ENCODE measurements at places on chromosomes 1 and 21. TPM values are rescaled to one million over a fixed set of nuclear protein-coding genes. Genes with fewer than 3 reads are reported as not detected.

DNA sequence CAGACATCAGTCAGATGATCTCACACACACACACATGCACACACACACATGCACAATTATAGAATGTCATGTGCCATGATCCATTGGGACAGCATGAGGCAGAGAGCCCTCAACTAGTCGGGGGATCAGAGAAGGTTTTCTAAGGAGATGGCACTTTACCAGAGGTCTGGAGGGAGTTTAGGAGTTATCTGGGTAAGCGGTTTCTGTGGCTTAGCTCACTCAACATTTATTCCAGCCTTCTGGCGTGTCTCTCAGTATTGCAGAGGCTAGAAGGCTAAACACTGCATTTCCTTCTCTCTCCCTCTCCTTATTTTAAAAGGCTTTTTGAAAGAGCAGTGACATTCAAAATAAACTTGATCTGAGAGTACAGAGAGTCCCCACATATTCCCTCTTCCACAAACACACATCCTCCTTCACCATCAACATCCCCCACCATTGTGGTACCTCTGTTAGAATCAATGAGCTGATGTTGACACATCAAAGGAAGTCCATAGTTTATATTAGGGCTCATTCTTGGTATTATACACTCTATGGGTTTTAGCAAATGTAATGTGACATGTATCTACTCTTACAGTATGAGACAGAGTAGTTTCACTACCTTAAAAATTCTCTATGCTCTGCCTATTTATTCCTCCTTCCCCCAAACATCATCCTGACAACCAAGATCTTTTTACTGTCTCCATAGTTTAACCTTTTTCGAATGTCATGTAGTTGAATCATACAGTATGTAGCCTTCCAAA, 9.0 kb upstream of the PLA2G2A start:
- H3K27ac ChIP-seq = peak overlapping the region; percentile 99
- peaks cover 18% of the 10 kb centered on the region for H3K36me3 ChIP-seq
- DNase-seq = no peak
- H3K27me3 ChIP-seq = no peaks in the 10 kb centered on the region
- no peak overlapping the region for H3K4me3 ChIP-seq

DNA sequence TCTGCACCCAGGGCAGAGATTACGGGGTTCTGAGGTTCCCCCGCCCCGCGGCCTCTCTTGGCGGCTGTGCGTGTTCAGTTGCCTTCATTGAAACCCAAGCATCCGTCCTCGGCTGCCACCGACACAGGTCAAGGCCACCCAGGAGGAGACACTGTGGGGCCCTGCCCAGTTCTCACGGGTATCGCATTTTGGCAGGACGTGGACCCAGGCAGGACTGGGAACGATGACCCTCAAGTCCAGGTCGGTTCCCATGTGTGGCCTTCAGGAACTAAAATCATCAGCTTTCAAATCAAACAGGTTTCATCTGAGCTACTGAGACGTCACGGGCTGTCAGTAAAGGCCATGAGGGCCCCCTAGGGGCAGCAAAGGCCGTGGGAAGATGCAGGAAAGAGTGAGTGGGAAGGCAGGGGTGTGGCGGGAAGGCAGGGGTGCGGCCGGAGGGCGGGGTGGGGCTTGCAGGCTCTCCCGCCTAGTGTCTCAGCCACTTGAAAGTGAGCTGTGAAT, 7.0 kb upstream of the C1orf174 start:
- no peak overlapping the region for H3K27ac ChIP-seq
- H3K36me3 ChIP-seq = peaks cover 2% of the 10 kb centered on the region
- no peak overlapping the region for H3K4me3 ChIP-seq
- DNase-seq = no peak
- H3K4me1 ChIP-seq = peaks cover 10% of the 10 kb centered on the region

GRCh38 chr1:6099297-6099696, 53.6 kb downstream of the KCNAB2 start:
- no peaks in the 10 kb centered on the region for H3K27me3 ChIP-seq
- H3K4me1 ChIP-seq = no peaks in the 10 kb centered on the region
- H3K36me3 ChIP-seq = no peaks in the 10 kb centered on the region
- DNase-seq = peak; percentile 10
- no peak overlapping the region for H3K4me3 ChIP-seq

- no peaks in the 10 kb centered on the region for H3K36me3 ChIP-seq
- no peaks in the 10 kb centered on the region for H3K27me3 ChIP-seq
- no peak overlapping the region for H3K4me3 ChIP-seq
Observed at GRCh38 chr1:182169203-182169602, 107.7 kb upstream of the ZNF648 start.

GRCh38 chr21:21384977-21385376, 386.8 kb downstream of the NCAM2 start:
- no peaks in the 10 kb centered on the region for H3K36me3 ChIP-seq
- no peaks in the 10 kb centered on the region for H3K4me1 ChIP-seq

- no peaks in the 10 kb centered on the region for H3K27me3 ChIP-seq
- DNase-seq = no peak
- no peaks in the 10 kb centered on the region for H3K36me3 ChIP-seq
- H3K27ac ChIP-seq = peak overlapping the region; percentile 42
Observed at GRCh38 chr1:39165049-39165448, 39.4 kb upstream of the MACF1 start.

GRCh38 chr1:198290089-198290683, 133.4 kb downstream of the NEK7 start:
- H3K4me3 ChIP-seq = no peak overlapping the region
- H3K27me3 ChIP-seq = no peaks in the 10 kb centered on the region
- DNase-seq = no peak
- H3K36me3 ChIP-seq = no peaks in the 10 kb centered on the region

DNA sequence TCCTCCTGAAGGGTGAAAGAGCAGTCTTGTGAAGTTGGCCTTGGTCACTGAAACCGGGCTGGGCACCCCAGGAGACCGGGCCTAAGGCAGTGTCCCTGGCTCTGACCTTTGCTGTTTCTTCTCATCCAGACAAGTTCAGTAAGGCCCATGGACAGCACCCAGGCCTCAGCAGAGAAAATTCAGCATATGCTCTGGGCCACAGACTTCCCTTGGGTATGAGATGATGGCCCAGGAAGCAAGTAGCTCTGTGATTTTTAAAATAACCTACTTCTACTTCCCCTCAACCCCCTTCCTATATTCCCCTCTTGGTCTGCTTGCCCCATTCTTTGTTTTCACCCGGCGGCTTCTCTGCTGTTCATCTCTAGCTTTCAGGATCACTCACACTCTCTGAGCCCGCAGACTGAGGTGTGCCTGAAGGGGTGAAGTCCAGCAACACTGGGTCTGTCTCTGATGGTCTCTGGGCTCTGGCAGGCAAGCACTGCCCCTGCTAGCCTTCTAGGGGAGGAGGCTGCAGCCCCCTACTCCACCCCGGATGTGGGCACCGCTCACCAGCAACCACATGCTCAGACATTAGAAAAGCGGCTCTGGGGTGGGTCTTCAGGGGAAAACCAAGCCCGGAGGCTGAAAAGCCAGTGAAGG, 2.9 kb upstream of the GPR25 start:
- no peak overlapping the region for H3K4me3 ChIP-seq
- no peaks in the 10 kb centered on the region for H3K36me3 ChIP-seq
- DNase-seq = no peak
- no peak overlapping the region for H3K27ac ChIP-seq
- peaks cover 12% of the 10 kb centered on the region for H3K4me1 ChIP-seq

- H3K27ac ChIP-seq = no peak overlapping the region
- no peak for DNase-seq
Observed at GRCh38 chr1:81731989-81732388, 68.7 kb upstream of the ADGRL2 start.

GRCh38 chr21:38460171-38460742, 38.0 kb downstream of the ERG start:
- H3K4me1 ChIP-seq = peaks cover 3% of the 10 kb centered on the region
- H3K27me3 ChIP-seq = no peaks in the 10 kb centered on the region
- no peak overlapping the region for H3K4me3 ChIP-seq
- no peaks in the 10 kb centered on the region for H3K36me3 ChIP-seq
- no peak overlapping the region for H3K27ac ChIP-seq

DNA sequence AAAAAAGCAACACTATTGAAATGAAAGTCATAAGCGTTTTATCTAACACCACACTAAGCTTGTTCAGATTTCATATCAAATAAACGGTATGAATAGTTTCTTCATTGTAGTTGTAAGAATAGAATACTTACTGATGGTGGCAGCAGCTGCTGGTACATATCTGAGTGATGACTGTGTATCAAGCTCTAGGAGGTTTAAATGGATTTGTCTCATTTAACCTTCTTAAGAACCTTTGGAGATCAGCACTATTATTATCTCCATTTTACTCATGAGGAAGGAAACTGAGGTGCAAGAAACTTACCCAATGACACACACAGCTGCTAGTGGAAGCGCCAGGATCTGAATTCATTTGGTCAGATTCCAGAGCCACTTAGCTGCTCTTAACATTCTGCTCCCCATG, 104.0 kb downstream of the EIF4G3 start:
- H3K4me3 ChIP-seq = no peak overlapping the region
- H3K27me3 ChIP-seq = no peaks in the 10 kb centered on the region
- peaks cover 11% of the 10 kb centered on the region for H3K4me1 ChIP-seq

DNA sequence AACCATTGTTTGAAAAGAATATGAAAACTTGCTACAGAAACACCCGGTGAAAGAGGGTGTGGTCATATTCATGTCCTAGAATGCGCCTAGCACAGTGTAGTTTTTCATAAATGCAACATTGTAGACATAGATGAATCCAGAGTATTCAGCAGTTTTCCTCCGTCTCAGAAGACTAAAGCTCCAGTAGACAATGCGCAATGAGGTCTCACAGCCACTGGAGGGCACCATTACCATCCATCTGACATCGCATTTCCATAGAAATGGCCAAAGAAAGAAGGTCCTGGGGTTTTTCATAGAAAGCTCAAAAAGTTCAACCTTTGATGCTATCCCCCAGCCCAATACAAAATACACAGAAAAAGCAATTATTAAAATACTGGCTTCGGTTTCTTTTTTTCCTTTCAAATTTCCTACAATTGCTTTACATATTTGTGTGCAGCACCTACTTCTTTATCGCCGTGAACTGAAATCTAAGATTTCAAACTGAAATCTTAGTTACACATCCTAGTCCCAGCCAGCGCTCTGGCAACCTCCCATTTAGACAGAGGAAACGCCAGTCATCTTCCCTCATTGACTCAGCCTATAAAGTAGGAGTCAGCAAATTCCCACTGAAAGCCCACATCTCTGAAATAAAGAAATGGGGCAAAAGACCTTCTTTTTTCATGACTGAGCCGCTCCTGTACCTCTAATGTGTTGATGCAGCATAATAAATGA, 3.9 kb upstream of the CD58 start:
- no peaks in the 10 kb centered on the region for H3K36me3 ChIP-seq
- peak; percentile 60 for DNase-seq
- peaks cover 29% of the 10 kb centered on the region for H3K4me1 ChIP-seq
- H3K27me3 ChIP-seq = peaks cover 17% of the 10 kb centered on the region
- H3K4me3 ChIP-seq = no peak overlapping the region
- H3K27ac ChIP-seq = no peak overlapping the region

GRCh38 chr1:38670544-38671122, 188.9 kb downstream of the RRAGC start:
- no peak for DNase-seq
- H3K27me3 ChIP-seq = 0 out of 2 replicates have a peak, but pooled peaks cover 5% of the 10 kb centered on the region
- no peak overlapping the region for H3K4me3 ChIP-seq
- no peak overlapping the region for H3K27ac ChIP-seq

GRCh38 chr1:33599516-33600115, 127.2 kb downstream of the ZSCAN20 start:
- H3K36me3 ChIP-seq = peaks cover 17% of the 10 kb centered on the region
- H3K4me1 ChIP-seq = no peaks in the 10 kb centered on the region
- no peaks in the 10 kb centered on the region for H3K27me3 ChIP-seq
- no peak for DNase-seq
- H3K4me3 ChIP-seq = no peak overlapping the region

DNA sequence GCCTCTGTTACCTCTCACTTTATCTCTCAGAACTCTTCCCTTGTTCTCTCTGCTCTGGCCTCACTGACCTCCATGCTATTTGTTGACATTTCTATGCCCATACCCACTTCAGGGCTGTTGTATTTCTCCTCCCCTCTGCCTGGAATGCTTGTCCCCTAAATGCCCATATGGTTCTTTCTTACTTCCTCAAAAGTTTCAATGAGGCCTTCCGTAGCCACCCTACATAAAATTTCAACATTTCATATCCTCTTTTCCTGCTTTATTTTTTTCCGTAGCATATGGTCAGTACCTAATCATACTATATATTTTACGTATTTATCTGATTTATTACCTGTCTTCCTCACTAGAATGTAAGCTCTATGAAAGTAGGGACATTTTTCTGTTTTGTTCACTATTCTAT, 47.1 kb upstream of the ZYG11A start:
- DNase-seq = no peak
- H3K4me3 ChIP-seq = no peak overlapping the region
- H3K27me3 ChIP-seq = no peaks in the 10 kb centered on the region
- peaks cover 4% of the 10 kb centered on the region for H3K36me3 ChIP-seq
- H3K27ac ChIP-seq = no peak overlapping the region
- H3K4me1 ChIP-seq = no peaks in the 10 kb centered on the region

- no peaks in the 10 kb centered on the region for H3K4me1 ChIP-seq
- no peak overlapping the region for H3K27ac ChIP-seq
- no peak overlapping the region for H3K4me3 ChIP-seq
- peaks cover 24% of the 10 kb centered on the region for H3K36me3 ChIP-seq
- H3K27me3 ChIP-seq = no peaks in the 10 kb centered on the region
Observed at GRCh38 chr1:179910934-179911333, 28.8 kb downstream of the TOR1AIP1 start.

- peaks cover 8% of the 10 kb centered on the region for H3K27me3 ChIP-seq
- peaks cover 24% of the 10 kb centered on the region for H3K4me1 ChIP-seq
- H3K4me3 ChIP-seq = no peak overlapping the region
- no peak overlapping the region for H3K27ac ChIP-seq
Observed at GRCh38 chr1:115329965-115330364, 8.1 kb downstream of the NGF start.

GRCh38 chr1:1088029-1088800, 14.1 kb upstream of the RNF223 start:
- H3K27ac ChIP-seq = 0 out of 2 replicates have a peak overlapping the region, but pooled peaks have one; percentile 57
- DNase-seq = no peak
- no peak overlapping the region for H3K4me3 ChIP-seq
- H3K36me3 ChIP-seq = no peaks in the 10 kb centered on the region
- no peaks in the 10 kb centered on the region for H3K4me1 ChIP-seq

F3 gene
- total RNA-seq = 7.6 TPM

ALPL gene
- total RNA-seq = 148 TPM

ADAMTS4 gene
- total RNA-seq = 11.2 TPM

GNG4 gene
- total RNA-seq = 40.8 TPM

EDARADD gene
- 4.5 TPM for total RNA-seq

TAS1R1 gene
- not detected for total RNA-seq

S1PR1 gene
- total RNA-seq = 3.2 TPM

NHLH2 gene
- 1.8 TPM for total RNA-seq

ANGPTL7 gene
- not detected for total RNA-seq

OR2L8 gene
- total RNA-seq = not detected

ITLN2 gene
- total RNA-seq = 7.8 TPM

HTR6 gene
- 1.2 TPM for total RNA-seq

C1orf87 gene
- 0.16 TPM for total RNA-seq

S100A8 gene
- 1.4 TPM for total RNA-seq

VCAM1 gene
- 0.07 TPM for total RNA-seq

CD1E gene
- not detected for total RNA-seq

TRIM46 gene
- 21.4 TPM for total RNA-seq

FCRL5 gene
- total RNA-seq = 0.70 TPM
